ENCODE measurements at places on chromosomes 2 and 18.
A peak's percentile ranks its signal among the peaks of the same experiment; 100 is the strongest.

DNA sequence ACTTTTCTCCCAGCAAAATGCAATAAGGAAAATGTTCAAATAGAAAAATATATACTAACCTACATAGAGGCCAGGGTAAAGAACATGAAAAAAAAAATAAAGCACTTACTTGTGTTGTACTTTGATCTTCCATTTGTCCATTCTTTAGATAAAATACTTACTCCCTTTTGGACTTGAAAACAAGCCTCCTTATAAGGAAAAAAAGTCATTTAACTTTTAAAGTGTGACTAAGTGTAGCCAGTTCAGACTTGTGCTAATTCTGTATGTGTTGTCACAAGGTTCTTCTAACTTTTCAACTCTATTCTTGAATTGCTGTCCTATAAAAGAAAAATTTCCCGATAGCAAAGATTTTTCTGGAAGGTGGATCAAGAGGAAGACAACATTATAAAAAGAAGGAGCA is 23.2 kb downstream of the SLC40A1 start:
- DNase-seq, result no peak

GRCh38 chr18:31646332-31647126 is 37.9 kb downstream of the B4GALT6 start:
- DNase-seq, result no peak

DNA sequence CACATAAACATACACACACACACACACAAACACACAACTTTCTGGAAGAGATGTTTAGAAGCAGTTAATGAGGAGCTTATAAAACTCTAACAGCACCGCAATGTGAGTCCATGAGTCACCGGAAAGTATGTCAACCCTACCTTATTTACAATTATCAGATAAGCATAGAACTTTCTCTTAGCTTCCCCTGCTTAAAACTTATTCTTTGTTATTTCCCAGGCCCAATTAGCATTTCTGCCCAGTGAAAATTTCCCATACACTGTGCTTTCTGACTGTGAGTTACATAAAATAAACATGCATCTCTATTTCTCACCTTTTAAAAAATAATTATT is 737.6 kb downstream of the LRP1B start:
- DNase-seq, result no peak

DNA sequence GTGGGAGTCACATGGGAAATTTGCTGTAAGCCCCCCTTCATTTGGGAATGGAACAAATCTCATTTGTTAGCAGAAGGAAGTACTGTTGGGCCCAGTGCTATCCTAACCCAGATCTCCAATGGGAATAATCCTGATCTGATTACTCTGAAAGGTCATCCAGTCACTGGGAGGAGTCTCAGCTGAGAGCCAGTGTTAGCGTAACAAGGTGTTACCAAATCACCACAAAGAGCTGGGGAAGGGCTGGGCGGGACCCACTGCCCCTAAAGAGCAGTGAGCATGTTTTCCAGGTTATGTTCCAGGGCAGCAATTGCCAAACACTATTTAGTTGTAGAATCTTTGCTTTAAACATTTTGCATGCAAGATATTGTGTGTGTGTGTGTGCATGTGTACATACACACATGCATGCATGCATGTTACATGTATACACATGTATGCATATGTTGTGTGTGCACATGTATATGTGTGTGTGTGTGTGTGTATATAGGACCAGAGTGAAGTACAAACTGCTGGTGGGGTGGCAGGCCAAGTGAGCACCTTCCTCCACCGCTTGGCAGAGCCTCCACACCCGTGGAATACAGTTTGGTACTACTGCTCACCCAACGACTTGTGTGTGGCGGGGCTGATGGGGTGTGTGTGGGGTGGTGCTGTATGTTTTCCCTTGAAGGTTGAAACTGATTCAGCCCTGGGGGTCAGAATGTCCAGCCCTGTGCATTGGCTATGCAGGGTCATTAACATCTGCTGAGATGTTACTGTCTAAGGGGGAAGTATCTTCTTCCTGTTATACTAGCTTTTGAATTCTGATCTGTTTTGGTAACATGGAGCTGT is 15.2 kb downstream of the INPP5D start:
- DNase-seq, result no peak

- DNase-seq, result no peak
Observed at GRCh38 chr2:8459474-8459873, 222.4 kb upstream of the ID2 start.

- no peak for DNase-seq
Observed at GRCh38 chr18:11251891-11252270, 102.5 kb upstream of the PIEZO2 start.

- DNase-seq, result no peak
Observed at GRCh38 chr2:100257939-100258338, 64.4 kb downstream of the LONRF2 start.

DNA sequence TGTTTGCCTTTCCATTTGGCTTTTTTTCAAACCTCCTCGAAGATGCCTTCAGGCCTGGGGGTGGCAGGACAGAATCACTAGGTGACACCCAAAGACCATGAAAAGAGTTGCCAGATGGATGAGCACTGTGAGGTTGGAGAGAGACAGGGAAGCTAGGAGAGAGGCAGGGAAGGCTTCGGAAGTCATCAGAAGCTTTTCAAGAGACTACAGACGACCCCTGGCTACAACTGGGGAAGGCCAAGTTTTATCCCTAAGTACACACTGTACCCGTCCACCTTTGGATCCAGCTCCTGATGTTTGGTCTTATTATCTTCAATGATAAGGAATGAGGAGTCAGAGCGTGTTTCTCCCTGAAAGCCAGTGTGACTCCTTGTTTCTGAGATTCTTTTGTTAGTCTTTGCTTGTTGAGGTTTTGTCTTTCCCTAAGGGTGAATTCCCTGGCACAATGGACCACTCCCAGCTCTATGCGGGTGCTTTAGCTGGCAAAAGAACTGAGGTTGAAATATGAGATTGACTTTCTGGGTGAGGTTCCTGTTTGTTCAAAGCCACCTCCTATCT is 33.4 kb upstream of the SLC9A2 start:
- no peak for DNase-seq

- DNase-seq, result no peak
Observed at GRCh38 chr2:153455403-153455802, 23.2 kb downstream of the RPRM start.

DNA sequence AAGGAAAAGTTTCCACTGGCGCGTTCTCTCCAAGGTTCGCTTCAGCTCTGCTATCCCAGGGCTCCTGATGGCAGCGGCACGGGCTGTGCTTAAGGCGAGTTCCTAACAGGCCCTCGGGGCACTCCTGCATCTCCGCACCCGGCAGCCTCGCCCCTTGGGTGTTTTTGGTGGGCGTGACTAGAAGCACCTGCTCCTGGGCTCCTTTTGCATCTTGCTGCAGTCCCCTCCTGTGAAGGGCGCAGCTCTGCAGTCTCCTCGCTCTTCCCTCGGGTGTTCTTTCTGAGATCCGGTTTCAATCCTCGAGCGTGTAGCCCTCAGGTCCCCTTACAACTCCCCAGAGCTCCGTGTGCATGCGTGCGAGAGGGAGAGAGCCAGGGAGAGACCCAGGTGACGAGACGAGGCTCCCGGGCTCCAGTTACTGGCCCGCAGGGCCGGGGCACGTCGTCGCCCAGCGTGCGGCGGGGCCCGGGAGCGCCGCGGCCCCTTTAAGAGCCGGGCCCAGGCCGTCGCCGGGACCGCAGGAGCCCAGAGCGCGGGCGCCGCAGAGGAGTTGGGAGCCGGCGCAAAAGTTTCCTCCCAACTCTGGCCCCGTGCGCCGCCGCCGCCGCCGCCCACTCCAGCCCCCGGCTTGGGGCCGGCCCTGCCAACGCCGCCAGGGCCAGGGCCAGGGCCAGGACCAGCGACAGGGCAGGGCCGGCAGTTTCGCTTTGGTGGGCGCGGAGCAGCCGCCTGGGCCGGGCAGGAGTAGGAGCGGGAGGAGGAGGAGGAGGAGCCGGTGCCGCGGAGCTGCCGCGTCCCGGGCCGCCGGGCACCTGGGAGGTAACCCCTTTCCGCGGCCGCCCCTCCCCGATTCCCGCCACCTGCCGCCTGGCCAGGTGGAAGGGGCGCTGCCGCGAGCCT is at the start of gene PARD3B:
TSS of gene PARD3B (plus strand) at position 515 of the 900 bp plus-strand sequence. CDS start 525 bp downstream, outside the sequence.
- DNase-seq, result peak; percentile 28

DNA sequence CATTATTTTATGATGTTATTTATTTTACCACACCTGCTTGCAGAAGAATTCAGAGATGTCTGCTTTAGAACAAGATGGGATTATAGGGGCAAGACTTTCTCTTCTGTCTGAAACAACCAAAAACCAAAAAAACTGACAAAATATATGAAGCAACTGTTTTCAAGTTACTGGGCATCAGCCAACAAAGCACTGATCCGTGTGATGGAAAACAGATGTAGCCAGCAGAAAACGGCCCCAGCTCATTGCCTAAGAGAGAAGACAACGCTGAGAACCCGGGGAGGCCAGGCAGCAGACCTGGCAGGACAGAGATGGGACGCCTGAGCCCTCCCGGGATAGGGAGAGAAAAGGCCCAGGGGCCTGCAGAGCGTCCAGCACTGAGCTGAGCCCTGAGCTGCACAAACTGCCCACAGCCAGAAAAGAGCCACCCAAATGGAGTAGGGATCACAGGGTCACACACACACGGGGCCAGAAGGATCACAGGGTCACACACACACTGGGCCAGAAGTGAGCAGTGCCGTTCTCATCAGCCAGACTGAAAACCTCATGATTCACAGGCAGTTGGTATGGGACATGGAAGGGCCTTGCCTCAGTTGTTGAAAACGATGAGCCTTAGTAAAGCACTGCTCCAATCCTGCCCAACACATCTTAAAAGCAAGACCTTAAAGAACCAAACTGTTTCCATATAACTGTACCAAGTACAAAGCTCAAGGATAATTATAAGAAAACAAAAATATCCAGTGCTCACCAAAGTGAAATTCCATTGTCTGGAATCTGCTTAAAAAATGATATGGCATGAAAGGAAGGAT is 12.1 kb downstream of the PXDN start:
- DNase-seq, result no peak

GRCh38 chr2:219176818-219177551 is at the start of gene CNPPD1:
CNPPD1 (minus strand) TSS chr2:219176925; CDS start chr2:219176828, 97 bp downstream.
- DNase-seq, result peak; percentile 76

DNA sequence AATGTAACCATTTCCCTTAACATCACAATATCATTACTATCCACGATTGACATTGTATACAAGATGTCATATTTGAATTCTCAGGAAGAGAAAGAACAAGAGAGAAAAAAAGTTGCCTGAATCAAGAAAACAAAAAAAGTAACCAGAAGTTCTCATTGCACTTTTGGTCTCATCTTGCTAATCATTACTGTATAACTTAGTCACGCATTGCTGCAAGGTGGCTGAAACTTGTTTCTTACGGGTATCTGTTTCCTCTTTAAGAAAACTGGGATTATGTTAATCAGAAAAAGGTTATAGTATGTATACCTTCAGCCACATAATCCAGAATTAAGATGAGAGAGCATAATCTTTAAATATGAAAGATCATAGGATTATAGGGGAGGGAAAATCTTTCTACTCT is 639.7 kb upstream of the SYT4 start:
- DNase-seq, result no peak

DNA sequence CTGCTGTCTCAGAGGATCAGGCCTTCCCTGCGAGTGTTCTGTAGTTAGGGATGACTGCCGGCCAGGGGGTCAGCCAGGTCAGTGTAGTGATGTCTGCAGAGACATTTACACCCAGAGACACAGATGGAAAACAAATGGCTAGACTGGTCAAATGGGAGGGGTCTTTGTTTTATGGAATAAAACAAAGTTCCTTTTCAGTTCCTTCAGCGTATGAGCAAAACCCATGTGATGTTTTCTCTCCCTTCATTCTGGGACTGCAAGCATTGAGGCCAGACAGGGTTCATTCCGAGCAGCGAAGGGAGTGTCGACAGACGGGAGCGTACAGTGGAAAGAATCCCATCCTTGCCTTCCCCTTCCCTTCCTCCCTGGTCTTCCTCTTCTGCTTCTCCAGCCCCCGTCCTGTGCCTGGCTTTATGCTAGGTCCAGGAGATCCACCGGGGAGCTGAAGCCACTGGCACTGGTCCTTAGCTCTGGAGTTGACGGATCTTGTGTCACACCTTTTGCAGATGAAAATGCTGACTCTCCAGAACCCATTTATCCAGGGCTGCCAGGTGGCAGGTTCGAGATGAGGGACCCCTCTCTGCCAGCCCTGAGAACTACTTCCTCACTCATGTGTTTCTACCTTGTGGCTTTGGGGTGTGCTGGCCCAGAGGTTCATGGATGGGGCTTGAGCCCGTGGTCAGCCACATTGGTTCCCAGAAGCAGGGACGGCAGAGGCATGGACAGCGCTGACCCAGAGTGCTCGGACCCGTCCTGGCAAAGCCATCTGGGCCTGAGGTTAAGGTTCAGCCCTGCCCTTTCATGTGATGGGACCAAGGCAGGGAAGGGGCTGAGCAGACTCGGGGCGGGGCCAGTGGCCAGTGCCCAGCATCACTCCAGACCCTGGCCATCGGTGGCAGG is 24.2 kb downstream of the ITGB1BP1 start:
- no peak for DNase-seq

GRCh38 chr2:168742258-168742932 is 60.0 kb upstream of the NOSTRIN start:
- no peak for DNase-seq

DNA sequence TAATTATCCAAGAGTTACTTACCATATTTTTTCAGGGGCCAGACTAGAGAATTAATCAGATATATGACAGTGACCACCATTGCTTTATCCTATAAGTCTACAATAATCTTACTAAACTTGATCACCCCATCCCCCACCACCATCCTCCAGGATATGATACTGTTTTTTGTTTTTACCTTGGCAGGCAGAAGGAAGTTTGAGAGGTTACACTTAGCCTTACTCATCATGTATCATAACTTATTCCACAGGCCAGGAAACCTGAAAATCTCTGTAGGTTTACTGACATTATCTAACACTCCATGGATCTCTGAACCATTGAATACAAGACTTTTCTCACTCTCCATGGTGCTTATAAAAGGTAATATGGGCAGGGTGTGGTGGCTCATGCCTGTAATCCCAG is 602.7 kb downstream of the KCNJ3 start:
- no peak for DNase-seq
